ENCODE measurements at places on chromosomes 5 and 9. TPM values are rescaled to one million over a fixed set of nuclear protein-coding genes. Genes with fewer than 3 reads are reported as not detected.
A peak's percentile ranks its signal among the peaks of the same experiment; 100 is the strongest.

Gene HMMR
- total RNA-seq: 44.5 TPM

Gene FCN1
- 0.79 TPM for total RNA-seq

Gene CYLC2
- total RNA-seq: not detected

Gene GKAP1
- 4.8 TPM for total RNA-seq

Gene P4HA2
- total RNA-seq: 53.7 TPM

Gene PCDHGB2
- 0.47 TPM for total RNA-seq

GRCh38 chr9:4985386-4986266 lies 554 bp downstream of the JAK2 start:
- H3K4me3 ChIP-seq: peak overlapping the region; percentile 68
- H3K27me3 ChIP-seq: no peaks in the 10 kb centered on the region
- no peaks in the 10 kb centered on the region for H3K4me1 ChIP-seq
- H3K27ac ChIP-seq: peak overlapping the region; percentile 99
- H3K36me3 ChIP-seq: no peaks in the 10 kb centered on the region
- DNase-seq: peak; percentile 78

DNA sequence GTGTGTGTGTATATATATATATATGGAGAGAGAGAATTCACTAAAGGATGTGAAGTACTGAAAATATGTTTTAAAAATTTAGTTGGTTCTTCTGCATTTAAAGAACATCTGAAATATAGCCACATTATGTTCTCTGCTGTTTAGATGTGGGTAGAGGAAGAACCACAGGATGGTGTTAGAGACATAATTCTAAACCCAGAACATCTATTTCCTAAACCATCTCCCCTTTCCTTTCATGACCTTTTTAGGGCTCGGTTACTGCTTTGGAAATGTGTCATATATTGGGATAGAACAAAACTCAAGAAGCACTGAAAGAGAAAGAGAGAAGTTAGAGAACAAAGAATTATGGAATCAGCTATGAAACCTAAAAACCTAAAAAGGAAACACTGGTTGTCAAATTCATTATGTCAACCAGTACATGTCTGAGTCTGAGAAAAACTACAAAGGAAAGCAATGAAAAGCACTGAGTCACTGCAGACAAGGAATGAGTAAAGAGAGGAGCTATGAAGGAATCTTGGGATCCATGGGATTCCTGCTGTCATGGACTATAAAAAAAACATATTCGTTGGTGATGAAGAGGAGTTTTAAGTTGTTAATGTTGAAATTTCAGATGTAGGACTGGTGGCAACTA lies 28.4 kb downstream of the SLC12A2 start:
- H3K27me3 ChIP-seq: no peaks in the 10 kb centered on the region
- no peak for DNase-seq
- H3K36me3 ChIP-seq: no peaks in the 10 kb centered on the region
- no peak overlapping the region for H3K4me3 ChIP-seq

- no peak overlapping the region for H3K27ac ChIP-seq
- H3K4me3 ChIP-seq: no peak overlapping the region
- no peaks in the 10 kb centered on the region for H3K36me3 ChIP-seq
- H3K4me1 ChIP-seq: peaks cover 4% of the 10 kb centered on the region
- DNase-seq: no peak
These were observed 211.6 kb downstream of the ERCC6L2 start for GRCh38 chr9:96086936-96087571.

DNA sequence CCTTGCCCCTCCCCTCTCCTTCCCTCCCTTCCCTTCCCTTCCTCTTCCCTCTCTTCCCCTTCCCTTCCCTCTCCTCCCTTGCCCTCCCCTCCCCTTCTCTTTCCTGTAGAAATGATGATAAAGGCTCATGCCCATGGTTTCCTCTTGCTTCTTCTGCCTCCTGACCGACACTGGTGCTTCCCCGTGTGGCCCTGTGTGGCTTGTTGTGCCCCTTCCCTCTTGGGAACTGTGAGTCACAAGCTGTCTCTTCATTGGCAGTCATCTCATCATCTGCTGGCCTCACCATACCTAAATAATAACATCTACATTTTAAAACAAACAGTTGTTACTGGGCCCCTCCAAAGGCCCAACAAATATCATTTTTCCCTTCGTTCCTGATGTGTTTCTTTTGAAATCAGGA lies 11.7 kb upstream of the CARNMT1 start:
- no peaks in the 10 kb centered on the region for H3K4me1 ChIP-seq
- no peaks in the 10 kb centered on the region for H3K27me3 ChIP-seq
- no peaks in the 10 kb centered on the region for H3K36me3 ChIP-seq
- H3K4me3 ChIP-seq: no peak overlapping the region

- H3K4me1 ChIP-seq: no peaks in the 10 kb centered on the region
- H3K36me3 ChIP-seq: no peaks in the 10 kb centered on the region
- no peak for DNase-seq
- H3K4me3 ChIP-seq: no peak overlapping the region
- no peaks in the 10 kb centered on the region for H3K27me3 ChIP-seq
- H3K27ac ChIP-seq: no peak overlapping the region
These were observed 56.2 kb upstream of the EQTN start for GRCh38 chr9:27353166-27353473.

DNA sequence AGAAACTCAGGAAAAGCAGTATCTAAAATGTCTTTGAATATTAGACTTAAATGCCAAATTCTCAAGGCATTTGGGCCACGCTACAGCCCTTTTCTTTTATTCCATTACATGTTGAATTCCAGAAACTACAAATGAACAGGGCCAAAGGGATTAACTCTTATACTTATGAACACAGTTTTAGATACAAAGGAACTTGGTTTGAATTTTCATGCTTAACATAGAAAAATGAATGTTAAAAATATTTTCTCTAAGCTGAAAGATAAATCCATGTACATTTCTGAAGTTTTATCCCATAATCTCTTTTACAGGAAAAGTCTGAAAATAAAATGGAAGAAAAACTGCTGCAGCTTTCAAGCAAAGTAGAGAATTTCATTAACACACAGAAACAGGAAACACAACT lies 56.8 kb downstream of the FAM81B start:
- H3K4me3 ChIP-seq: no peak overlapping the region
- H3K36me3 ChIP-seq: no peaks in the 10 kb centered on the region
- H3K27me3 ChIP-seq: no peaks in the 10 kb centered on the region
- no peak for DNase-seq
- no peak overlapping the region for H3K27ac ChIP-seq

GRCh38 chr5:95841914-95842812 lies 19.6 kb upstream of the GLRX start:
- H3K27ac ChIP-seq: peak overlapping the region; percentile 53
- no peak overlapping the region for H3K4me3 ChIP-seq
- H3K4me1 ChIP-seq: peaks cover 13% of the 10 kb centered on the region

GRCh38 chr5:104178829-104179456 lies 616.4 kb upstream of the NUDT12 start:
- no peak overlapping the region for H3K4me3 ChIP-seq
- H3K36me3 ChIP-seq: no peaks in the 10 kb centered on the region
- H3K4me1 ChIP-seq: no peaks in the 10 kb centered on the region
- DNase-seq: peak; percentile 31
- no peak overlapping the region for H3K27ac ChIP-seq

DNA sequence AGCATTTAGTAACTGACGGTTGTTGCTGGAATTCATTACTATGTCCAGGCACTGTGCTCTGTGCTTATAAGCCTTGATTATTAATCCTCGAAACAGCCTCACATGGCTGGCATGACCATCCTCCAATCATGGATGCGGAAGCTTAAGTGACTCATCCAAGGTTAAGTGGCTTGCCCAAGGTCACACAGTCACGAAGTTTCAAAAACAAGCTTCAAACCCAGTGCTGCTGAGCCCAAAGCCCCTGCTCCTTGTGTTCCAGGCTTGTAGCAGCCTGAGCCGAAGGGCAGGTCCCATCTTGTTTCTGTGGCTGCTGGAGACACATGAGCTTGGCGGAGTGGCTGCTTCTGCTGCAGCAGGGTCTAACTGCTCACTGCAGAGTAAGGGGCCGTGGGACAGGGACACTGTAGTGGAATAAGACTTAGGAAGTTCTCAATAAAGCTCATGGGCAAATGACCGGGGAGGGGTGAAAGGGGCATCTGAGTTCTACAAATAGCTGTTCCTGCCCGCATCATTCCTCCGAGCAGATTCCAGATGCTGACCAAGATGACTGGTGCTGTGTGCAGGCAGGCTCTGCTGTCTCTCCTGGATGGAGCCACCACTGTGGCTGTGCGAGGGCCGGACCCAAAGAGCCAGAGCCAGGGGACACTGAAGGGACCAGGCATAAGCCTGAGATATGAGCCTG lies 32.4 kb downstream of the WHRN start:
- H3K4me1 ChIP-seq: no peaks in the 10 kb centered on the region
- no peaks in the 10 kb centered on the region for H3K27me3 ChIP-seq
- no peak overlapping the region for H3K27ac ChIP-seq
- H3K4me3 ChIP-seq: no peak overlapping the region
- no peak for DNase-seq

- DNase-seq: no peak
- H3K27ac ChIP-seq: no peak overlapping the region
- H3K4me3 ChIP-seq: no peak overlapping the region
- no peaks in the 10 kb centered on the region for H3K36me3 ChIP-seq
- H3K27me3 ChIP-seq: no peaks in the 10 kb centered on the region
These were observed 96.6 kb downstream of the DAB2IP start for GRCh38 chr9:121748074-121748473.

GRCh38 chr5:134975078-134975715 lies 7.5 kb downstream of the CATSPER3 start:
- no peak overlapping the region for H3K4me3 ChIP-seq
- H3K27ac ChIP-seq: no peak overlapping the region
- no peak for DNase-seq
- no peaks in the 10 kb centered on the region for H3K27me3 ChIP-seq
- H3K36me3 ChIP-seq: no peaks in the 10 kb centered on the region

- H3K4me3 ChIP-seq: no peak overlapping the region
- peak overlapping the region; percentile 70 for H3K27ac ChIP-seq
- peak; percentile 68 for DNase-seq
- H3K27me3 ChIP-seq: no peaks in the 10 kb centered on the region
- H3K36me3 ChIP-seq: no peaks in the 10 kb centered on the region
- no peaks in the 10 kb centered on the region for H3K4me1 ChIP-seq
These were observed 49.9 kb downstream of the ZFAND5 start for GRCh38 chr9:72315089-72315509.

GRCh38 chr9:131126059-131126426 lies 657 bp downstream of the NUP214 start:
- peaks cover 16% of the 10 kb centered on the region for H3K36me3 ChIP-seq
- H3K27ac ChIP-seq: peak overlapping the region; percentile 85
- no peaks in the 10 kb centered on the region for H3K27me3 ChIP-seq

DNA sequence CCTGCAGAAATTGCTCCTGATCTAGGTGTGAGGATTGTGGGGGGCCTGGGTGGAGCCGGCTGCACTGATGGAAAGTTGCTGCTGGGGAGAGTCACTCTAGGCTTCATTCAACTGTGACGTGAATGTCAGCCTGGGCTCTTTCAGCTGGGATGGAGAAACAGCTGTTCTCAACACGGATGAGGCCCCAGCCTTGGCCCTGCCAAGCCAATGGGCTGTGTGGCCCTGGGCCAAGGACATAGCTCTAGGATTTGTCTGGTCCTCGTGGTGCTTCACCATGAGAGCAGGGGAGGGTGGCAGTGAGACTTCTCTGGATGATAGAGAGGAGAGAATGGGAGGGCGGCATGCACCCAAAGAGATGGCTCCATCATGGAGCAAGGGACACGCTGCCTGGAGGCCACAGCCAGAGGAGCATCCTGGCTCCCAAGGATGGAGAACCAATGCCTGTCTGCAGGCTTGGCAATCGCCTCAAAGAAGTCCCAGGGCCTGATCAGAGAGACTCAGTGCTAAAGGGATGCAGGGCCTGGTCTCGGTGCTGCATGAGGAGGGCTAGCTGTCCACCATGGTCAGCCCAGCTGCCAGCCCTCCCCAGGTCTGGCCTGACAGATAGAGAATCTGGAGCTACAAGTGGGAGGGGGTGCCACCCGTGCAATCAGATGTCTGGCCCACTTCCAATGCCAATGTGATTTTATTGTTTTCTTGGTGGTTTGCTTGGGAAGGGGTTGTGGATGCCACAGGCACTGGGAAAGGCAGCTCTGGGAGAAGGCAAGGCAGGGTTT lies 141.0 kb downstream of the GADD45G start:
- no peaks in the 10 kb centered on the region for H3K27me3 ChIP-seq
- H3K4me3 ChIP-seq: no peak overlapping the region
- no peaks in the 10 kb centered on the region for H3K4me1 ChIP-seq
- DNase-seq: no peak

GRCh38 chr9:22119522-22120158 lies 110.5 kb upstream of the CDKN2B start:
- H3K4me1 ChIP-seq: no peaks in the 10 kb centered on the region
- H3K4me3 ChIP-seq: no peak overlapping the region
- H3K27ac ChIP-seq: peak overlapping the region; percentile 71
- DNase-seq: no peak
- H3K27me3 ChIP-seq: no peaks in the 10 kb centered on the region
- no peaks in the 10 kb centered on the region for H3K36me3 ChIP-seq

GRCh38 chr5:37739817-37740261 lies 100.0 kb downstream of the GDNF start:
- H3K4me1 ChIP-seq: peaks cover 3% of the 10 kb centered on the region
- no peak overlapping the region for H3K4me3 ChIP-seq
- H3K27ac ChIP-seq: no peak overlapping the region
- H3K36me3 ChIP-seq: no peaks in the 10 kb centered on the region
- H3K27me3 ChIP-seq: no peaks in the 10 kb centered on the region

DNA sequence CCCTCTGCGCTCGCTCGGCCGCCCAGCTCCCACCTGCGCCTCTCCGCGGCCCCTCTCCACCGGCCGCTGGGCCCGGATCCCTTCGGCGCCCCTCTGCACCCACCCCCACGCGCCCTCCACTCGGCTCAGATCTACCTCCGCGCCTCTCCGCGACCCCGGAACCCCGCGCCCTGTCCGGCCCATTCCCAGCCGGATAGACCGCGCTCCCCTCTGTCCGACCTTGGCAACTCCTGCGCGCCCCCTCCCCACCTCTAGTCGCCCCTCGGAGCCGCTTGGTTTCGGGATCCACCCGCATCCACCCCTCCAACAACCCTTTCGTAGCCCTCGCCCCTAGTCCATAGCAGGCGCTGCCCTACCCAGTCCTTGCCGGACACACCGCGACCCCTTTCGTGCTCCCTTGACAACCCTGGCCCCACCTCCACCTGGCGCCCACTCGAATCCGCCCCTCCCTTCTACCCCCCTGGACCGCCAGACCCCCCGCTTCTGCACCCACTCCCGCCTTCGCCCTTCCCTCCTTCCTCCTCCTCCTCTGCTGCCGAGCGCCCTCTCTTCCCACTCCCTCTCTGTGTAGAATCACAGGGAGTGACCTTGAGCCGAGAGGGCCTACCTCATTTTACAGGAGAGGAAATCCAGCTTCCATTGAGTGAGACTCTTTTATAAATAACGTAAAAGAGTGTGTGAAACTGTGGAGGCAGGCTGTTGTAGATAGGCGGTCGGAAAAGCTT lies 525 bp upstream of the AK3 start:
- H3K36me3 ChIP-seq: no peaks in the 10 kb centered on the region
- no peaks in the 10 kb centered on the region for H3K4me1 ChIP-seq
- H3K27ac ChIP-seq: peak overlapping the region; percentile 95
- H3K4me3 ChIP-seq: peak overlapping the region; percentile 72
- DNase-seq: peak; percentile 80

- H3K27ac ChIP-seq: no peak overlapping the region
- H3K4me3 ChIP-seq: no peak overlapping the region
- no peaks in the 10 kb centered on the region for H3K27me3 ChIP-seq
- no peaks in the 10 kb centered on the region for H3K4me1 ChIP-seq
These were observed 464.9 kb downstream of the TLE1 start for GRCh38 chr9:81224166-81225081.

Measured in colonic mucosa (tissue), 4 donors.